ENCODE measurements at places on chromosomes 6 and 20.

DNA sequence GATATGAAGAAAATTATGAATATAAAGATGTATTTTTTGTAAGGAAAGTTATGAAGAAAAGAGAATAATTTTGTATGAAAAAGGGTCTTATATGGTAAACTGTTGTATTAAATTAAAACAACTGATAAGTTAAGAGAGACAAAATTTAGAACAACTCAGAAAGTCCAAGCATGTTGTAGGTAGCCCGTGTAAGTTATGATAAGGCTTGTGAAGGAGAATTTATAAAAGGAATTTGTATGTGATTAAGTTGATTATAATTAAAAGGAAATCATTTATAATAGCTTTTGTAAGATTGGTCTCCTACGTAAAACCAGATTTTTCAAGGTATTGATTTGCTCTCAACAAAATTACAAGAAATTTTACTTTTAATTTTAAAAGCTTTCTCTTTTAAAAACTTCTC, 1579.3 kb downstream of the HACE1 start:
- DNase-seq = no peak

DNA sequence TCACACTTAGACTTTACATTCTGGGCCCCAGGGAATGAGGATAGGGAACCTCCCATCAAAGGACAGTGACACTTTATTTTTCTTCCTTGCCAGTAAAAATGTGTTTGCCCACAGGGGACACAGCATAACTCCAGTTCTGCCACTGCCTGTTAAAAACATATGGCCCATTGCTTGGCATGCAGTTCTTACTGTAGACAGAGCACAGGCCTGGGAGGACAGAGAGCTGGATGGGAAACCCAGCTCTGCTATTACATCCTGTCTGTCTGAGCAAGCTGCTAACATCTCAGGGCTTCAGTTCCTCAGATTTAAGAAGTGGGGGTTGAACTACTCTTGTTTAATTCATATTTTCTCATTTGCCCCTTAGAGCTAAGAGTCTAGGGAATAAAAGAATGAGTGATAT, 120.2 kb downstream of the AKAP7 start:
- DNase-seq = no peak

DNA sequence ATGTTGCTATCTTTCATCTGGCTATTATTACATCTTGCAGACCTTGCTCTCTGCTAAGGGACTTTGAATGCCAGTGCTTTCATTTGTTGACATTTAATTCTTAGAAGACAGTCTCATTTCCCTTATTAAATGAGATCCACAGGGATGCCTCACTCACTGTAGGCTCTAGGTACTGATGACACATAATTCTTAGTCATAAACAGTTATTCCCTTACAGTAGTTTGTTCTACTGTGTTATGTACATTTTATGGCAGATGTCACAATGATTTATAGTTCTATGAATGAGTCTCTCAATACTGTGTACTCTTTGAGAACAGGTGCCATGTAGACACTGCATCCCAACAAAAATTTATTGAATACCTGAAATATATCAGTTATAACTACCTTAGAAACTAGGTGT, 70.3 kb downstream of the FAM83B start:
- no peak for DNase-seq

DNA sequence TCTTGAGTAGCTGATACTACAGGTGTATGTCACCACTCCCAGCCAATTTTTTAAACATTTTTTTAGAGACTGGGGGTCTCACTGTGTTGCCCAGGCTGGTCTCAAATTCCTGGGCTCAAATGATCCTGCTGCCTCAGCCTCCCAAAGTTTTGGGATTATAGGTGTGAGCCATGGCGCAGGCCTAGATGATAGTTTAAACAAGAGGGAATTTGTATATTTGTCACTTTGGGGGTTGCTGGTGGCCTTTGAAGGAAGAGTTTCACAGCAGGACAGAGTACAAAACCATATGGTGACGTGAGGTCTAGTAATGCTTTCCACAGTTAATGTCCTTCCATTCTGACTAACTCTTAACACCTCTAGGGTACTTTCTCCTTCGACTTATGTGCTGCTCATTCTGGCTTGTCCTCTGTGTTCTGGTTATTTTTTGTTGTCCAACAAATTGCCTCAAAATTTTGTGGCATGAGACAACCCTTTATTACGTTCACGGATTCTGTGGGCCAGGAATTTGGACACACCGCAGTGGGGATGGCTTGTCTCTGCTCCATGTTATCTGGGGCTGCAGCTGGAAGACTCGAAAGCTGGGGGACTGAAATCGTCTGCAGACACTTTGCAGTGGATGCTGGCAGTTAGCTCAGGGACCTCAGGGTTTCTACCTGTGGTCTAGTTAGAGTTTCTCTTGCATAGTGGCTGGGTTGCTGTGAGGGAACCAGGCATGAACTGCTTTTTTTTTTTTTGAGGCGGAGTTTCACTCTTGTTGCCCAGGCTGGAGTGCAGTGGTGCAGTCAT, 23.0 kb upstream of the IER3 start:
- no peak for DNase-seq

- DNase-seq = no peak
Observed at GRCh38 chr6:123661105-123661891, 24.5 kb upstream of the TRDN start.

DNA sequence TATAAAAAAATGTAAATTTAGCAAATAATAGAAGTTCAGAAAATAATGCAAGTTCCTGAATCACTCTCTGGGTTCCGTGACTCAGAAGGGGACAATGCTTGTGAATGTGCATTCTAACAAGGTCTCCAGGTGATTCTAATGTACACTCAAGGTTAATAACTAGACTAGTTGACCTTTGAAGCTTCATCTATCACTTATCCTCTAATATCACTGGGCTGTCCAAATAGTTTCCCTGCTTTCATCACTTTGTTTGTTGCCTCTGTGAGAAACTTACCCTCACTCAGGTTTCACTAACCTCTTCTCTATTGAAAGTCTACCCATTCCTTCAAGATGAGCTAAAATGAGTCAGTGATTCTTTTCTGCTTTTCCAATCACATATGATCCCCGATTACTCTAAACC, 189.0 kb downstream of the BTBD9 start:
- no peak for DNase-seq

DNA sequence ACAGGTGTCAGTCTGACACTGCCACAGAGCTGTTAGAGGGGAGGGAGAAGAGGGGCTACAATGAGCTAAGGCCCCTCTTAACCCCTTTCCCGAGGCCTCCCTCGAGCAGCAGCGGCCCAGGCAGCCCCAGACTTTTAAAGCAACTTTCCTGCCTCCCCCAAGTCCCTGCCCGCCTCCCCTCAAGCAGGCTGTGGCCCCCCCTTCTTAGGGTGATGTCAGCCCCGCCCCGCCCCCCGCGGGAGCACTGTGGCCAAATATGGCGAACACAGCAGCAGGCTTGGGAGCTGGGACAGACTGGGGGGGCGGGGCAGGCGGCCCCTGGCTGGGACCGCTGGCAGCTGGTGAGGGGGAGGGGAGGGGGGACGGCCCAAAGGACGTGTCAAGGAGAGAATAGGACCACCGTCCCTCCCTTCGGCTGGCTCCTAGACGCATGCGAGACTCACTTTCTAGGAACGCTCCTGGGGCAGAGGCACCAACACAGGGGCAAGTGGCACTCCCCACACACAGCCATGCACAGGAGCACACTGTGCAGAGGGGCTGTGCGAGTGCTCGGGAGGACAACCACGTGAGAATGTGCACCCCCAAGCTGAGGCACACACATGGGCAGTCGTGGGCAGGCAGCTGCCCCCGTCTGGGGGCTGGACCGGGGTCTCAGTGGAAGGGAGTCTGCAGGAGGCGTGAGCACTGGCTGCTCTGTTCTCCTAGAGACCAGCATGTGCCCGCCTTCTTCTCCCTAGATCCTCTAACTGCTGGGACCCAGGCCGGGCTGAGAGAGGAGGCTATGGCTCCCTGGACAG, 6.7 kb downstream of the TEAD3 start:
- peak; percentile 88 for DNase-seq

GRCh38 chr6:72348926-72349325, 272.9 kb upstream of the KCNQ5 start:
- DNase-seq = no peak

- DNase-seq = no peak
Observed at GRCh38 chr6:3259491-3259958, 778 bp downstream of the PSMG4 start.

GRCh38 chr6:111418971-111419693, 63.9 kb downstream of the REV3L start:
- no peak for DNase-seq

DNA sequence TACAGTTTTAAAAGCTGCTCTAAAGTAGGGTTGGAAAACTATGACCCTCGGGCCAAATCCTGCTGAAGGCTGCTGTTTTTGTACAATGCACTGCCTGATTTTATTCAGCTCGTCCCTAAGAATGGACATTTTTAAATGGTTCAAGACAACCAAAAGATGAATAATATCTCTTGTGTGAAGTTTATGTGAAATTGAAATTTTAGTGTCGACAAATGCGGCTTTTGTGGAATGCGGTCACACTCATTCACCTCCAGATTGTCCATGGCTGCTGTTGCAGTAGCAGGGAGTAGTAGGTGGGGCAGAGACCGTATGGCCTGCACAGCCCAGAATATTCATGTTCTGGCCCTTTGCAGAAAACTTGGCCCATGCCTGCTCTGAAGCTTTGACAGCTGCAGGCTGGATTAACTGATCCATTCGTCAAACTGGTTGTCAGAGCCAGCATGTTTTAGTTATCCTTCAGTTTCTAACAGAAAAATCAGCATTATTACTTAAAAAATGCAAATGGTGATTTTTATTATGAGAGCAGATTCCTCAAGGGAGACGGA, 91.6 kb downstream of the PSMG4 start:
- no peak for DNase-seq

GRCh38 chr6:41164551-41165120, 1.7 kb upstream of the TREM2 start:
- DNase-seq = no peak

GRCh38 chr6:136470044-136470443, 80.2 kb downstream of the MAP7 start:
- DNase-seq = no peak
